SK-N-DZ (cell line): ENCODE measurements at places on chromosomes 2 and 18.

DNA sequence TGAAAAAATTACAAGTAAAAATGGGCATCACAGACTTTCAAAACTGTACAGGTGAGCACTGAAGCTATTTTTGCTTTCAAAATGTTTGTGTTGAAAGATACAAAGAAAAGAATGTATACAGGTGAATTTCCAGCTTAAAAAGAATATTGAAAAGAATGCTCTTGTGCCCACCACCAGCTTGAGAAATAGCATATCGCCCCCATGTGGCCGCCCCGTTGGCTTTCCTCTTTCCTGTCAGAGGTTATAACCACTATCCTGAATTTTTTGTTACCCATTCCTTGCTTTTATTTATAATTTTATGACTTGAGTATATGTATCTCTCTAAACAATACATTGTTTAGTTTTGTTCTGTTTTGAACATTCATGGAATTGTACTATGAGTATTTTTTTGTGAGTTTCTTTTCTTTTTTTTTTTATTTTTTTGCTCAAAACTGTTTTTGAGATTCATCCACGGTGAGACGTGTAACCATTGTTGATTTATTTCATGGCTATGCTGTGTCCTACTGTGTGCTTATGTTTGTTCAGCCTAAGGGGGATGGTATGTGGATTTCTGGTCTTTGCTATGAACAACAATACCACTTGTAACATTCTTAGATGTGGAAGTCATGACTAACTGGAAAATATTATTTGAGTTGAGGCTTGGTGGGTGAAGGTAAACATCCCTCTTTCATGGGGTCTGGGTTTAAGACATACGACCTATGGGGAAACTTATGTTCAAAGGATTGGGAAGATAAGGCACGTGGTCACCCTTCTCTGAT lies 11.6 kb downstream of the TRPM8 start:
- no peak for DNase-seq

GRCh38 chr2:18907508-18907907 lies 318.1 kb upstream of the NT5C1B start:
- DNase-seq = no peak

GRCh38 chr2:144703852-144704708 lies 184.2 kb upstream of the ZEB2 start:
- no peak for DNase-seq

DNA sequence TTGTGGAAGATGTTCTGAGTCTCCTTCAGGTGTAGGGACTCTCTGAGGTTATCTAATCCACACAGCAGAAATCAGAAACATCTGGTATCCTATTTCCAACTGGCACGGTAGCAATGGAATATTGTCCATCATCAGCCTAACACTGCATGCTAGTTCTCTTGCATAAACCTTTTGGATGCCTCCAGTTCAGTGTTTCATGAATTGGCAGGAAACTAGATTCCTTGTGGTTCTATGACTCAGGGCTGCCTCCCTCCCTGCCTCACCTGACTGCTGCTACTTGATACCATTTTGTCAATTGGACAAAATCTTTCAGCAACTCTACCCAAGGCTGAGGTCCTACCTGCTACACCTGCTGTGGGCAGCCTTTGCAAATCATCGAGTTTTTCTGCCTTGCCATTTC lies 130.9 kb downstream of the TPGS2 start:
- DNase-seq = no peak
